NCI-H1417 treated with DMSO at 0.1 percent for 48 hours (cell line): ENCODE measurements at places on chromosomes 1 and 21.

DNA sequence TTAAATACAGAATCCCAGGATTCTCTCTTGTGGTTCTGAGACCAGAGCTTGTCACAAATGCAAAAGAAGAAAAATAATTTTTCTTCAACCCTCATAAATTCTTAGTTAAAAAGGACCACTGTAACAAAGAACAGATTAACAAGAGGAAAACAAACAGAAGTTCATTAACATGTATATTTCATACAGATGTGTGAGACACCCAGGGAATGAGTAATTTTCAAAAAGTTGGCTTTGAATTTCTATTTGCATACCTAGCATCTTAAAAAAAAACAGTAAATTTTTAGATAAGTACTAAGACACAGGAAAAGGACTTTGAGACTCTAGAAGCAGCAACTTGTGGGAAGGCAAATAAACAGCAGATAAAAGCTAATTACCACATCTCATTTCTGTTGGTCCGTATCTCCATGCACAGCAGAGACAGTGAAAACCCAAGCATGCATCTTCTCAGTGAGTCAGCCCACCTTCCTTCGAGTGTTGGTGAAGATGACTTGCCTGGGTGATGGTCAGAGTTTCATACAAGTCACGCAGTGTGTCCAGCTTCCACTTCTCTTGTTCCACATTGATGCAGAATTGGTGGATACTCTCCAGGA is 399.9 kb upstream of the ADAMTS5 start:
- no peak for DNase-seq

DNA sequence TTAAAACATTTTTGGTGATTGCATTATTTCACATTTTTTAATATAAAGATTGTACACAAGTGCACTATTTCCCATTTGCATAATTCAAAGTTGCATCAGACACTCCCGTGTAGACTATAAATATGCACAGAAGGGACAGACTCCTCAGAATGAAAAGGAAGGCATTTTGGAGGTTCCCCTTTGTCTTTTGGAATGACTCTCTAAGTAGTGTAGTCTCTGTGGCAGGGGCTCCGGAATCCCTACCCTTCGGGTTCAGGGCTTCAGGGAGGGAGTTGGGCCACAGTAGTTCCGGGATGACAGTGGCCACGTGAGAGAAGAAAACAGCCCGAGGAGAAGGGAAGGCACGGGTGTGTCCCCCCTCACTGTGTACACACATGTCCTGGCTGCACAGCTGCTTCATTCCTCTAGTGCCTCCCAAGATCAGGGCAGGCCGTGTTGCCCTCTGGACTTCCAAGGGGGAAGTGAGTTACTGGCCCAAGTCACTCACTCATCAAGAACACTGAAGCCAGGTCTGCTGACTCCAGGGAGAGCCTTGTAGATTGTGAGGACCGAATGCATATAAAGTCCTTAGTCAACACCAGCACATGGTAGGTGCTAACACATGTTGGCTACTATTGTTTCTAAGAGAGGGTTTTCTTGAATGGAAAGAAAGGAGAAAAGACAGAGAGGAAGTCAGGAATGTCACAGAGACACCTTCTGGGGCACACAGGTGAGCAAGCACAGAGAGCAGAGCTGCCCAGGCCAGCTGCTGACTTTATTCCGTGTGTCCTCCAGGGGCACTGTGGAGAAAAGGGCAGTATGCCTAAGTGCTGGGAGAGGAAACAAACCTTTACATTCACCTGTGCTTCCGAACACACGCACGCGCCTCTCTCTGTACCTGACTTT is 39.8 kb downstream of the LHX4 start:
- DNase-seq = no peak

DNA sequence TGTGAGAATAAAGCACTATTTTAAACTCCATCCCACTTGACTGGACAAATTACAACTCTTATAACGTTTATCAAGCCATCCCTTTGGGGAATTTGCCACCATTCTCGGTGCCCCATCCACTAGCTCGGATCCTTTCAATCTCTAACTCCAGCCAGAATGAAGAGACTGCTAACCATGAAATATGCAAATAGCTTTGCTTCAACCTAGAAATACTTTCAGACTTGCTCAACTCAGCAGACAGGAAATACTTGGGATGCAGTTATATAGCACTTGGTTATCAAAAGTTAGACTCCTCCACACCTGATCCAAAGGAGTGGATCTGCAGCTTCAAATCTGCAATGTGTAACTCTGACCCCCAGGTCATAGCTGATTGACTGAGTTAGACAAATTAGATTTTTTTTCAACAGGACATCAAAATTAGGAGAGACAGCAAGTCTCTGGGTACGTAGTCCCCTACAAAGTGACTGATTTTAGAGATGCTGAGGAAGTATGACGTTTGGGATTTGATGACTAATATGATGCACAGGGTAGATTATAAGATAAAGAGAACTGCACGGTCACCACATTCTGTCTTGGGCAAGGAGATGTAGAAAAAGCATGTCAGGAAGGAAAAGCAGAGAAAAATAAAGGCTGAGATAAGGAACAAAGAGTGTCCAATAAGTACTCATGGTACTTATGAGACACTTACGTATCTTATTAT is 496.0 kb downstream of the AGBL4 start:
- no peak for DNase-seq

GRCh38 chr1:182990413-182991144 is 32.6 kb upstream of the LAMC1 start:
- DNase-seq = no peak

- DNase-seq = no peak
Measured at GRCh38 chr1:4797016-4797410, 142.6 kb downstream of the AJAP1 start.

- DNase-seq = no peak
Measured at GRCh38 chr1:47483651-47484050, 45.8 kb downstream of the FOXD2 start.

DNA sequence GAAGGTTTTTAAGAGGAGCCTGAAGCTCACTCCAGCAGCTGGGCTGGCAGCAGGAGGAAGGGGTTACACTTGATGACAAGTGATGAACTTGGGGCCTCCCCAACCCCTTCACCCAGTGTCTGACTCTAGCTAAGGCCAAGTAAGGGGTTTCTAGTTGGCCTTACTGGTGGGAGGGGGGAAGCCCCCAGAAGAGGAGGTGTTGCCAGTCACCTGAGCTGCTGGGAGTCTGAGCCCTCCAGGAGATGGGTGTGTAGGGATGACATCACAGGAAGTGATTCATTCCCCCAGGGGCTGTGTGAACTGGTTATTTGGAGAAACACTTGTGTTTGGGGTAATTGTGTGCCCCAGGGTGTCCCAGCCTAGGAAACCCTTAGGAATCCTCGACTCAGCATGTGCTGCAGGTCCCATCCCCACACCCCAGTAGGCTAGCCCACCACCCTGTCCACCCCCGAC is 3.1 kb downstream of the PADI1 start:
- no peak for DNase-seq
